Progenitor cell of endocrine pancreas (in vitro differentiated cells): ENCODE measurements at places on chromosomes 7 and 10.

DNA sequence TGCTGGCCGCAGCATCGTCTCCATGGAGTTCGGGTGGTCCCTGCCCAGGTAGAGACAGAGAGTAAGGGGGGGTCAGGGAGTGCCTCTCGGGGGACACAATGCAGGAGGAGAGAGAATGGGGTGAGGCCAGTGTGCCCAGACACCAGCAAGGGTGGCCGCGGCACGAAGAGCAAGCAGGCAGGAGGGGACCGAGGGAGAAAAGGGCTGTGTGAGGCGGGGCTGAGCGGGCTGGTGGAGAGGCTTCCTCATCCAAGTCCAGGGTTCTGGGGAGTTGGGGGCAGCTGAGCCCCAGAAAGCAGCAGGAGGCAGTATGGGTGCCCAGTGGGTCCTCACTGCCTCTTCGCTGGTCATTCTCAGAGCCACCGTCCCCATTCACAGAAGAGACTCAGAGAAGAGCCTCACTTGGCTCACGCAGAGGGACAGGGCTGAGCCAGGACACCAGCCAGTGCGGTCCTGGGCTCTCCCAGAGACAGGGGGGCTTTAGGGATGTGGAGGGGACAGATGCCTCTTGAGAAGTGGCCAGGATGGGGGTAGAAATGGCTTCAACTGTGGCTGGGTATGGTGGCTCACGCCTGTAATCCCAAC lies 78.9 kb downstream of the MICALL2 start:
- DNase-seq = no peak

DNA sequence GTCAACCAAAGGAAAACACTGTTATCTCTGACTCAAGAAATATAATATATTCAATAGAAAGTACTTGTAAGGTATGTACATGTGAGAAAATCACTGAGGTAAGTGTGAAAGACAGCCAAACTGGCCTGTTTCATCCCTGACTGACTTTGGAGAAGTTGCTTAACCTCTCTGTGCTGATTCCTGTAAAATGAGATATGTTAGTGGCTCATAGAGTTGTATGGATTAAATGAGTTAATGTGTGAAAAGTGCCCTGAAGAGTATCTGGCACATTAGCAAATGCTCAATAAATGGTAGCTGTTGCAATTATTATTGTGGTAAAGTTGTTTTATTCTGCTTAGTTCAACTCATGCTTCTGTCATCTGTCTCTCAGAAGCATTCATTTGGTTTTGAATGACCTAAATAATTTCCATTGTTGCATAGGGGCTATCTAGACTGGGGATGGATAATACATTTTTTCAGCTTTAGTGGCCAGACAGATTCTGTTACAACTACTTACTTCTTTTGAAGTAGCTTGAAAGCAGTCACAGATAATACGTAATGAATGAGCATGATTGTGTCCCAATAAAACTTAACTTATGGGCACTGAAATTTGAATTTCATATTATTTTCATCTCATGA lies 84.3 kb downstream of the SKAP2 start:
- no peak for DNase-seq

DNA sequence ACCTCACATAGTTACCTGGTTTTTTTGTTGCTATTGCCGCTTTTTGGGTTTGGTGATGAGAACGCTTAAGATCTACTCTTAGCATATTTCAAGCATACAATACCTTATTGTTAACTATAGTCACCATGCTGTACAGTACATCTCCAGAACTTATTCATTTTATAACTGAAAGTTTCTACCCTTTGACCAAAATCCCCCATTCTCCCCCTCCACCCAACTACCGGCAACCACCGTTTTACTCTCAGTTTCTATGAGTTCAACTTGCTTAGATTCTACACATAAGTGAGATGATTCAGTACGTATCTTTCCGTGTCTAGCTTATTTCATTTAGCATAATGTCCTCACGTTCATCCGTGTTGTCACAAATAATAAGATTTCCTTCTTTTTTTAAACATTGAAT lies 86.7 kb upstream of the IL6 start:
- DNase-seq = no peak

GRCh38 chr7:105934572-105935185 lies 28.4 kb upstream of the CDHR3 start:
- DNase-seq = peak; percentile 18

DNA sequence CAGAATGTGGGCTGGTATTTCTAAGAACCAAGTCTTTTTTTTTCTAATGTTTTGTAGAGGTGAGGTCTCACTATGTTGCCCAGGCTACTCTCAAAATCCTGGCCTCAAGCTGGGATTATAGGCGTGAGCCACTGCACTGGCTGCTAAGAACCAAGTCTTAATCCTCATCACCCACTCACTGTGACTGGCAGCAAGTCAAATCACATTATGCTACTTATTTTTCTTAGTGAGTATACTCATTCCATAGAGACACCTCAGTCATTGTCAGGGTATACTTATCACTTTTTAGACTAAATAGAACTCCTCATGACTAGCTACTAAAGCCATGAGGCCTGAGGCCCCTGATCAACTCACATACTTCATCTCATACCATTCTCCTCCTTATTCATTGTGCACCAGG lies 116.1 kb downstream of the STRA8 start:
- DNase-seq = no peak

DNA sequence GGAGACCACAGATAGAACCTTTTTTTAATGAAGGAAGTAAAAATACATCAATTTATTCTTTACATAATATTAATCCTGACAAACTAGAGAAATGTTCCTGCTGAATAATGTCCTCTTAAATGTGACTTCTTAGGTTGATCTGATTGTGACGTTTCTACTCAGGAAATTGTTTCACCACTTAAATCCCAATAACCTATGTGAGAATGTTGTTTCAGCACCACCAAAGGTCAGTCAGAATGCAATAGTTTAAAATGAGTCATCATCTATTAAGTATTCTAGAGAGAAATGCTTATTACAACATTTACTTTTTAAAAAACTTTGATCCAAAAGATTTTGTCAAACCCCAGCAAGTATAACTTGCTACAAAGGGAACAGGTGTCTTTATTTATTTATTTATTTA lies 155.4 kb upstream of the CACNA2D1 start:
- DNase-seq = no peak

DNA sequence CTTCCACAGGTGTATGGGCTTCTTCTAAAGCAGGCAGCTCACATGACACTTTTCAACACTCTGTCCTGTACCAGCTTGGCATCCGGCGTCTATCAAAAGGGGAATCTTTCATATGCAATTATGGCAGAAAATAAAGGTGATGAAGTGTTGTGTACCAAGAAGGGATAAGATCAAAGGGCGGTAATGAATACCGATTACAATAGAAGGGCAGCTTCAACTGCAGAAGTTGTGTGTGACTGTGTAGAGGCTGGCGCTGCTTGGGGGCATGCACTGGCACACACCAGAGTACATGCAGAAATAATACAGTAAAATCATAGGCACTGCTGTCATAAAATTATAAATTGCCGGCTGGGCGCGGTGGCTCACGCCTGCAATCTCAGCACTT lies 744.7 kb downstream of the LRMDA start:
- no peak for DNase-seq

- no peak for DNase-seq
These were observed 136.0 kb upstream of the WNT16 start for GRCh38 chr7:121192834-121193233.

DNA sequence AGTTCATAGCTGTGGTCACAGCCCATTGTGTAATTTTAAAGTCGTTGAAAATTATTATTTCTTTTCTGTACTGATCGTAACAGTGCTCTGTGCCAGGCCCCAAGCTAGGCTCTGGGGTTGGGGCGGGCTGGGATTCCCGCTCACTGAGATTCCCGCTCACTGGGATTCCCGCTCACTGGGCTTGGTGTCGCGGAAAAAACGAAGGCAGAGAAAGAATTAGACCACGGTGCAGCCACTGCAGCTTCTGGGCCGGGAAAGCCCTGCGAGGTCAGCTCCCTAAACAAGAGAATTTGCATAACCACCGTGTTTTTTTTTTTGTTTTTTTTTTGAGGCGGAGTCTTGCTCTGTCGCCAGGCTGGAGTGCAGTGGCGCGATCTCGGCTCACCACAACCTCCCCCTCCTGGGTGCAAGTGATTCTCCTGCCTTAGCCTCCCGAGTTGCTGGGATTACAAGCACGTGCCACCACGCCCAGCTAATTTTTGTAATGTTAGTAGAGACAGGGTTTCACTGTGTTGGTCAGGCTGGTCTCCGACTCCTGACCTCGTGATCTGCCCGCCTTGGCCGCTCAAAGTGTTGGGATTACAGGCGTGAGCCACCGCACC lies 31.2 kb downstream of the FOXK1 start:
- DNase-seq = no peak

DNA sequence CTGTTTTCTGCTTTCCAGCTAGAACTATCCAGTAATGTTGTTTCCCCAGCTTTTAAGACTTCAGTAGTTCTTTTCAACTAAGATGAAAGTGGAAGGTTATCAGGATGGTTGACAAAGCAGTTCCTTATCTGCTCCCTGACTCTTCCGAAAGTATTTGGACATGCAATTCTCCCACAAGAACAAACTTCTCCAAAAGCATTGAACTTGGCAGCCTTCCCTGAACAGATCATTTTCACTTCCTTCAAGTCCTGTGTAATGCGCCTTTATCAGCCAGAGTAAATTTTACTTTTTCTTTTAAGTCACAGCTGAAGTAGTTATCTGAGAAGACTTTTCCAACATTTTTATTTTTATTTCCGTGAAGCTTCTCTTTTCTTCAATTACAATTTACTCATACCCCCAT lies 39.7 kb downstream of the CDC14C start:
- DNase-seq = no peak
